ENCODE measurements at places on chromosomes 12 and 14. TPM values are rescaled to one million over a fixed set of nuclear protein-coding genes. Genes with fewer than 3 reads are reported as not detected.

PAX9 gene
- total RNA-seq, result 2.2 TPM

WNT1 gene
- not detected for total RNA-seq

CDH24 gene
- 7.5 TPM for total RNA-seq

PLEKHG7 gene
- not detected for total RNA-seq

- DNase-seq, result no peak
Measured at GRCh38 chr12:43914391-43914790, 78.5 kb downstream of the TMEM117 start.

DNA sequence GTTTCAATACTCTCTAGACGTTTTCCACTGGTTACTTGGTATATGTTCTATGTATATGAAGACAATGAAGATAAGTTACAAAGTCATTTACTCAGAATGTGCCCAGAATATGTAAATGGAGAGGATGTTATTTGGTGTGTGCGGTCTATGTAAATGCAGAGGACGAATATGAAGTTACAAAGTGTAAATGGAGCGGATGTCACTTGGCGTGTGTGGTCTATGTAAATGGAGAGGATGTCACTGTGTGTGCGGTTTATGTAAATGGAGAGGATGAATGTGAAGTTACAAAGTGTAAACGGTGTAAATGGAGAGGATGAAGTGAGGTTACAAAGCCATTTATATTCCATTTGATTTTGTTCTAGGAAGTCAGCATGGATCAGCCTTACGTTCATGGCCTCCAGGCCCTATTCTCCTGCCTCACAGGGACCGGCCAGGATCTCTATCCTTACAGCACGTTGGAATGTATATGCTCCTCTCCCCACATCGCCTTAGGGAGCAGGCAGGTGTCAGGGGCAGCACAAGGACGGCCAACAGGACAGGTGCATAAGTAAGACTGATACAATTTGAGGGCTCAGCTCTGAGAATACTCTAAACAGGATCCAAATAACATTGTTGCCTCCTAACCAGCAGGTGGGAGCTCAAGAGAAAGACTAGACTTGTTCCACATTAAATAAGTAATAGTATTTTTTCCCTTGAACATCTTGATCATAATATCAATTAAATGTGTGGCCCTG lies 42.4 kb downstream of the GLRX5 start:
- no peak for DNase-seq

DNA sequence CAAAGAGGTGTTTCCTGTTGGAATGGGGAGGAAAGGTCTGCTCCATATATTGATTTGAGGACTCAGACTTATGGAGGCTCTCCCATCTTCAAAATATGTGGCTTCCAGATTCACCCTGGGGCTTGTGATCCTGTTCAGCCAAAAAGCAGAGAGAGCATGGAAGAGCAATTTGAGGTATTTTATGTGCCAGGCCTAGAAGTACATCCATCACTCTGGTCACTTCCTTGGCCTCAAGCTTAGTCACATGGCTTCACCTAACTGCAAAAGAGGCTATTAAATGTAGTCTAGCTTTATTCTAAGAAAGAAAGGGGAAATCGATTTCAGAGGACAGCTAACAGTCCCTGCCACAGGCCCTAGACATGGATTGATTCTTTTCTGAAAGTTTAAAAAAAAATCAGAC lies 86.2 kb downstream of the C12orf50 start:
- peak; percentile 11 for DNase-seq

GRCh38 chr14:71586131-71586897 lies 345.9 kb upstream of the RGS6 start:
- peak; percentile 65 for DNase-seq

DNA sequence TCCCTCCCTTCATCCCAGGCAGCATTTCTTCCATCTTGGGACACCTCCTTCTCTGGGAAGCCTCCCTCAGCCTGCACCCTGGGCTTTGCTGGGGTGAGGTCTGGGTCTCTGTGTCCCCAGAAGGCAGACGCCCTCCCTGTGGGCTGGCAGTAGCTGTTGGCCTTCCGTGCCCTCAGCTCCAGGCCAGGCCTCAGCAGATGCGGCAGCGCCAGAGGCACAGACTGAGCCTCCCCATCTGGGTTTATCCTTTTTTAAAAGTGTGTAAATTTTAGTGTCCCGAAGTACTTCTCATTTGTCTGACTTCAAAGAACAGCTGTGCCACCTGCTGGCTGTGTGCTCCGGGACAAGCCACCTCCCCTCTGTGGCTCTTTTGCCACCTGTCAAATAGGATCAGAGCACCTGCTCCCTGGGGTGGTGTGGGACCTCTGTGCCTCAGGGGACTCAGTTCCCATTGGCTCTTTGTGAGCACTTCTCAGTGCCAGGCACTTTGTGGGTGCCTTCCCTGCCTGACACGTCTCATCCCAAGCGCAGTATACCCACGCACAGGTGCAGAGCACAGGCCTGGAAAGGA lies 11.1 kb downstream of the EXOC3L4 start:
- no peak for DNase-seq

DNA sequence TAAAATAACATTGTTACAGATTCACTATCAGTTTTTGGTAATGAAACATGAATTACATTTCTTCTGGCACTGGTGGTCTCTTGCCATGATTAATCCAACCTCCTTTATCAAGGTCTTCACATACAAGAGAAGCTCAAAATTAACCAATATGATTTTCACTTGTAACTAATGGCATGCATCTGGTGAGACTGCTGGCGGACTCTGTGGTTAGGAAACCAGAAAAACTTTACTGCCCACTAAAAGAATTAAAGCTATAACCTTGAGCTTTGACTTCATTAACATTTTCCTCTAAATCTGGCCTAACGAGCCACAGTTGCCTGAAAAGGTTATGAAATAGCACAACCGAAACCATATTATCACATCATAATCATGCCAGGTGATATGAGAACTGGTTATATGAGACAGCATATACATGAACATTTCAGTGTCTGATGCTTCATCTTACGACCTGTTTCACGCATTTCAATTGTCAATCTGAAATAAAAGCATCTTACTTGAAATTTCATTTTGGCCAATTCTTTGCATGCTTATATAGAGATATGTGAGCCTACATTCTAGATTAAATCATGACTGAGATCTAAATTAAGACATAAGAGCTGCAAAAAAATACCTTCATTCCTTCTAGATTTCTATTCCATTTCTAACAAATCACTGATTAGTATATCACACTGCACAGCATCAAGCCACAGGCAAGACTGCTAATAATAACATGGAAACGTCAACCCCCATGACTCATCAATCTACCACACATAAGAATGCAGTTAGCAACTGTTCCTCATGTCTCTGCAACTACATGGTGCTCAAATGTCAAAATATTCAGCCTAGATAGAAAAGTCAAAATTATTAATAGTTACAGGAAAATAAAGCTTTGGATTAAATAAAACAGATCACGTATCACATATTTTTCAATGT lies 89.3 kb downstream of the OSBPL8 start:
- peak; percentile 88 for DNase-seq

- no peak for DNase-seq
Measured at GRCh38 chr12:131386781-131387180, 324.1 kb upstream of the SFSWAP start.

DNA sequence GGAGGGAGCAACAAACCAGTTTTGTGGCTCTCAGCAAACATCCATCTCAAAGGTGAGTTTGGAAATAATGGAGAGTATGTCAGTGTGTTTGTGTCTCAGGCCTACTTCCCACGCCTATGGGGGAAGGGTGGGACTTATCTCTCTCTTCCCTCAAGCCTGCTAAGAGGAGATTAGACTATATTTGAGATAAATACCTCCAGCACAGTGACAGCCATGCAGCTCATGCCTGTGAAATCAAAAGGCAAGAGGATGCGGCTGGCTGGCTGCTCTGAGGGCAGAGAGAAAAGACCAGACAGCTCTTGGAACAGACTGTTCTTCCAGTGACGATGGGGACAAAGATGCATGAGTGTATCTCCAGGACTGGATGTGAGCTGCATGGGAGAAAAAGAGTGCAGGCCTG lies 14.7 kb upstream of the POC1B start:
- DNase-seq, result no peak

GRCh38 chr14:61188196-61188595 lies 92.9 kb downstream of the TMEM30B start:
- DNase-seq, result peak; percentile 40

DNA sequence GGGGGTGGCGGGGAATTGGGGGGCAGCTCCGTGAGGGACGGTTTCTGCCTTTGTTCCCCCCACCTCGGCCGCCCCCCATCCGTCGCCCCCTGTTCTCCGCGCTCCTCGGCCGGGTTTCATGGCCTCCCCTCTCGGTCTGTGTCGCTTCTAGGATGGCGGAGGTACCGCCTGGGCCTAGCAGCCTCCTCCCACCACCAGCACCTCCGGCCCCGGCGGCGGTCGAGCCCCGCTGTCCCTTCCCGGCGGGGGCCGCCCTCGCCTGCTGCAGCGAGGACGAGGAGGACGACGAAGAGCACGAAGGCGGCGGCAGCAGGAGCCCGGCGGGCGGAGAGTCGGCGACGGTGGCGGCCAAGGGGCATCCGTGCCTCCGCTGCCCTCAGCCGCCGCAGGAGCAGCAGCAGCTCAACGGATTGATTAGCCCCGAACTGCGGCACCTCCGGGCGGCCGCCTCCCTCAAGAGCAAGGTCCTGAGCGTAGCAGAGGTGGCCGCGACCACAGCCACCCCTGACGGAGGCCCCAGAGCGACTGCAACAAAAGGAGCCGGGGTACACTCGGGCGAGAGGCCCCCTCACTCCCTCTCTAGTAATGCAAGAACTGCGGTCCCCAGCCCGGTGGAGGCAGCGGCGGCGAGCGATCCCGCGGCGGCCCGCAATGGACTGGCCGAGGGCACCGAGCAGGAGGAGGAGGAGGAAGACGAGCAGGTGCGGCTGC lies 575 bp downstream of the NAA30 start:
- DNase-seq, result peak; percentile 27

DNA sequence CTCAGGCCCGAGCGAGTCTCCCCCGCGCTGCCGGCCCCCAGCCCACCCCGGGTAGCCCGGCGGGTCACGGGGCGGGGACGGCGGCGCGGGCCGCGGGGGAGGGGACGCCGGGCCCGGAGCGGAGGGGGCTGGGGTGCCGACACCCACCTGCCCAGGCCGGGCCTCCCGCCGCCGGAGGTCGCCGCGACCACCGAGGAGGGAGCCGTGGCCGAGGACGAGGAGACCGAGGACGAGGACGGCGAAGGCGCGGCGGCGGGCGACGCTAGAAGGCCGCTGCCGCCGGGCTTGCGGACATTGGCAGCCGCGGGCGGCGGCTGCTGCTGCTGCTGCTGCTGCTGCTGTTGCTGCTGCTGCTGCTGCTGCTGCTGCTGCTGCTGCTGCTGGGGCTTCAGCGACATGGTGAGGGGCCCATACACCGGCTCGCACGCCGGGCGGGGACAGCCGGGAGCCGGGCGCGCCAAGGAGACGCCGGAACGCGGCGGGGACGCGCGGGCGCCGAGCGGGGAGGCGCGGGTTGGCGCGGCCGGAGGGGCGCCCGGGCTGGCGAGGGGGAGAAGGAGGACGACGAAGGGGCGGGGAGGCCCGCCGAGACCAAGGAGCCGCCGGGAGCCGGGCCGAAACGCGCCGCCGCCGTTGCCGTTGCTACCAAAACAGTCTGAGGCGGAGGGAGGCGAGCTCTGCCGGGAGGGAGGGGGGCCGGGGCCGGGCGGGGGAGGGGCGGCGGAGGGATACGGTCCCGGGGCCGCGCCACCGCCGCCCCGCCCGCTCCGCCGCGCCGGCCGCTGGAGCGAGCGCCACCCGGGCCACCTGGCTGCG lies at the start of gene ATXN2:
Gene ATXN2 (minus strand): TSS at position 679 of the 816 bp plus-strand sequence. CDS start 281 bp downstream, at position 398.
- peak; percentile 49 for DNase-seq

DNA sequence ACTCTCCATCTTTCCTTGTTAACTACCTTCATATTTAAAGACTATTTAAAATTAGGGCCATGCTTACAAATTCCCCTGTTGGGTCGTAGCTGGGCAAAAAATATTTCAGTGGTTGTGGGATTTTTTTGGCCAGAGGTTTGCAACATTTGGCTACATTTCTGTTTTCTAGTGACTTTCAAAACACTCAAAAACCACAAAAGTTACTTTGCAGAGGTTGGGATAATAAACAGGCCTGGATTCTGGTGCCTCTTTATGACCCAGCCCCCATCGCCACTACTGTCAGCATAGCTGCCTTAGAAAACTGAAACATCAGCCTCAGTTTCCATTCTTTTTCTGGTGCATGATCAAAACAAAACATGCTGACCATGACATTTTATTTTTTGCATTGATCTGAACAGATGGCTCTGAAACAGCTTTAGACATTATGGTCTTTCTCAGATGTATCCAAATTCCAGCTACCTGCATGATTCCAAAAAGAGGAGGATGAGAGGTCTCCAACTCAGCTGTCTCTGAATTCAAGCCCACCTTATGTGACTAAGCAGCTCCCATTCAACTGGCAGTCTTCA lies 5.2 kb downstream of the DPF3 start:
- peak; percentile 56 for DNase-seq
